ENCODE measurements at places on chromosomes 12 and 14. TPM values are rescaled to one million over a fixed set of nuclear protein-coding genes. Genes with fewer than 3 reads are reported as not detected.
A peak's percentile ranks its signal among the peaks of the same experiment; 100 is the strongest.

The FUT8 gene
- polyA plus RNA-seq, result 7.3 TPM

The ITGB7 gene
- 0.14 TPM for polyA plus RNA-seq

The OTOGL gene
- polyA plus RNA-seq, result not detected

The LYZ gene
- 1,560 TPM for polyA plus RNA-seq

The BICDL1 gene
- 5.4 TPM for polyA plus RNA-seq

The HCAR2 gene
- 5.6 TPM for polyA plus RNA-seq

The PLEKHG7 gene
- not detected for polyA plus RNA-seq

The ACSS3 gene
- polyA plus RNA-seq, result 68.6 TPM

The POTEM gene
- not detected for polyA plus RNA-seq

The CAPRIN2 gene
- 30.6 TPM for polyA plus RNA-seq

The TOMM20L gene
- polyA plus RNA-seq, result not detected

The PLCZ1 gene
- not detected for polyA plus RNA-seq

- no peak for DNase-seq
Observed at GRCh38 chr14:92677955-92678354, 70.5 kb downstream of the LGMN start.

GRCh38 chr12:46177025-46177424 is 91.8 kb downstream of the SLC38A1 start:
- DNase-seq, result no peak

DNA sequence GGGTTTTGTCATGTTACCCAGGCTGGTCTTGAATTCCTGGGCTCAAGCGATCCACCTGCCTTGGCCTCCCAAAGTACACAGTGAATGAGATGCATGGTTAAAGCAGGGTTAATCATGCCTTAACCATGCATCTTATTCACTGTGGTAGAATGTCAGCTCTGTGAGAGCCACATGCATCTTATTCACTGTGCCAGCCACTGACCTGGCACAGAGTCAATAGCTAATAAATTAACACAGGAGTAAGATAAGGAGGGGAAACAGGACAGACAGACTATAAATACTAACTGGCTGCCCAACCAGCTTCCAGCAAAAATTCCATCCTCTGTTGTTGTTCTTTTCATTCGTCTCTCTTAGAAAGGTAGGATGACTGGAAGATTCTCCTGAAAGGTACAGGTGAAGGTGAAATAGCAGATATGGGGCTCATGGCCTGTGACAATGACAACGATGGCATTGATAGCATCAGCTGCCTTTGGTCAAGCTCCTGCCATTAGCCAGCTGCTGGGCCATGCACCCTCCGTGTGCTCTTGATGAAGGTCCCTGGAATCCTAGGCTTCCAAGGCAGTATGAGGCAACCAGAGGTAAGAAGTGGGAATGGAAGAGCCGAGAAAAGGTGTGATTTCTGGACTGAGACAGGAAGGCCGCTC is 76.6 kb downstream of the ZNF664 start:
- DNase-seq, result no peak

DNA sequence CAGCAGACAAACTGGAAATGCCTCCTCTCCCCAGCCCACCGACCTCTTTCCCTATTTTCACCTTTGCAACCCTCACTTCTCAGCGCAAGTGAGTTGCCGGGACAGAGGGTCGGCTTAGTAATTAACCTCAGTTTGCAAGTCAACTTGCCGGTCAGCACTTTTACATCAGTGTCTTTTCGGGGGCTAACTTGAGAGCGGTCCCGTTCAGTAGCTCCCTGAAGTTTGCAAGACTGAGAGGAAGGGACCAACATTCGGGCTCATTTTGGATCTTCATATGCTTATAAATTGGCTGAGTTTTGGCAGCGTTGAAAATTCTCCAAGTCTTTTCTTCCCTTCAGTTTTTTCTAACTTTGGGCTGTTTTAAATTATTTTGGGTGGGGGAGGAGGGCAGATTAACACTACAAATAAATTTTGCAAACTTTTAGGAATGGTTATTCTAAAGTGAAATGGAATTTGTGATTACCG is 846 bp downstream of the BRMS1L start:
- DNase-seq, result no peak

DNA sequence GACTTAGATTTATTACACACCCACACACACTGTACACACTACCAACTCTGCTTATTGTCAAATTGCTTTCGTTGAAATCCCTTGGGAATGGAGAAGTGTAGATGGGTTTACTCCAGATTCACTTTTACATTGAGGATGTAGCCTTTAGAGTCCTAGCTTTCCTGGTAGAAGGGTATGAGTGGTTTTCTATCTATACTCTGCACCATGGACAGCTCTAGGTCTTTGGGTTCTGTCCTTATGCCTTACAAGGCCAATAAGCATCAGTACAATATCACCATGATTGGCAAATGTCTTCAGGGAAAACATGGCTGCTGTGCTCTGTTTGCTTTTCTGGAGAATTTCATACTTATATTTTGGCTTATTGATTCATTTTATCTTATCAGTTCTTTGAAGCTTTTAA is 1063.9 kb downstream of the SLC6A15 start:
- DNase-seq, result no peak

GRCh38 chr12:14260011-14260993 is 105.2 kb upstream of the ATF7IP start:
- DNase-seq, result peak; percentile 56

GRCh38 chr12:62888454-62889110 is 46.4 kb downstream of the PPM1H start:
- no peak for DNase-seq

GRCh38 chr12:105417732-105418131 is 87.2 kb downstream of the C12orf75 start:
- no peak for DNase-seq

DNA sequence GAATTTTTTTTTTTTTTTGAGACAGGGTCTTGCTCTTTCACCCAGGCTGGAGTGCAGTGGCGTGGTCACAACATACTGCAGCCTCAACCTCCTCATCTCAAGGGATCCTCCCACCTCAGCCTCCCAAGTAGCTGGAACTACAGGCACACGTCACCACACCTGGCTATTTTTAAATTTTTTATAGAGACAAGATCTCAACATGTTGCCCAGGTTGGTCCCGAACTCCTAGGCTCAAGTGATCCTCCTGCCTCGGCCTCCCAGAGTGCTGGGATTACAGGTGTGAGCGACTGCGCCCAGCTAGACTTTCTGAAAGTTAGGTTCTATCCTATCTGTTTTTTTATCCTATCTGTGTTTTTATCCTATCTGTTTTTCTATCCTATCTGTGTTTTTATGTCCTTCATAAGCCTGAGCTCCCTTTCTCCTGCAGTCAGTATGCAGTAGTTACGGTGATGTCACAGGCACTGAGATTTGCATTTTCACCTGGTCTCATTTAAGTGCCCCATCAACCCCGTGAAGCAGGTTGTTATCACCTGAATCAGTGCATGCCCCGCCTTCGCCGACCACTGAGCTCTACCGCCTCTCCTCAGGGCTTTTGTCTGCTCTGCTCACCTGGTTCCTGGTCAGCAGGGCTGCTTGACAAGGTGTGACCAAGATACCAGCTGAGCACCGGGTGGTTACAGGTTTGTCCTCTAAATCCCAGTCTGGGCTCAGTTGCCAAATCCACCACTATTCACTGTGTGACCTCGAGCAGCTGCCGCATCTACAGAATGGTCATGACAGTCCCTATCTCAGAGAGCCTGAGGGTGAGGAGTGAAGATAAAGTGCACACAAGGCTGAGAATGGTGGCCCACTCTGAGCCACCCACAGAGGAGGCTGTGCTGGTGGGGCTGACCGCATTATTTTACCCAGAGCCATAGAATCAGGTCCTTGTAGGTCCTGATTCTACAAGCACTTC is 33.1 kb downstream of the SYNDIG1L start:
- no peak for DNase-seq

GRCh38 chr14:106605548-106606448 is 1079.4 kb downstream of the TMEM121 start:
- peak; percentile 31 for DNase-seq

GRCh38 chr14:22520796-22521195 is 68.2 kb downstream of the DAD1 start:
- DNase-seq, result no peak

GRCh38 chr12:16552301-16552700 is 53.7 kb downstream of the LMO3 start:
- DNase-seq, result no peak

GRCh38 chr12:87120440-87120839 is 864.2 kb upstream of the MGAT4C start:
- peak; percentile 0 for DNase-seq

DNA sequence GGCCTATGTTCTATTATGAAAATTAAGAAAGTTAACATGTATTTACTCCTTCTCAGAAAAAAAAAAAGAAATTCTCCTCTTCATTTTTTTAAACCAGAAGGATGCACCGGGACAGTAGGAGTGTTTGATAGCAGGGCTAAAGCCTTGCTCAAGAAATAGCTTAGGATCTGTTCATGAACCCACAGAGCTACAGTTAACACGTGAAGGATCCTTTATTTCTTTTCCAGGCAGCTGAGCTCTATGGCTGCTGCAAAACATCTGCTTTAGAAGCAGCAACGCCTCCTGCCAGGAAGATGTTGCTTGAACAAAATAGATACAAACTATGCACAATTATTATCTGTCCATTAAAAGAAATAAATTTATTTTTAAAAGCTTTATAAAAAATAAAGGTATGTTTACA is 254.8 kb downstream of the PRKD1 start:
- DNase-seq, result no peak

DNA sequence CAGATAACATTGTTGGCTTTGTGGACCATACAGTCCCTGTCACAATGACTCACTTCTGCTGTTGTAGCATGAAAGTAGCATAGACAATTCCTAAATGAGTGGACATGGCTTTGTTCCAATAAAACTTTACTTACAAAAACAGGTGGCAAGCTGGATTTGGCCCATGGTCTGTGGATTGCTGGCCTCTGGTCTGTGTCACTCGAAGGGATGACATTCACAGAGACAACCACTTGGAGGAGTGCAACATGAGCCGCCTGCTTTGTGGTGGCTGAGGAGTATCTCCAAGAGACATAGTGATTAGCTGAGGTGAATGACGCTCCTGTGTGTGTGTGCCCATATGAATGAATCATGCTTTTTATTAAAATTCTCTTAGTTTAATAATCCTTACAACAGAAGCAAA is 81.3 kb upstream of the NRXN3 start:
- DNase-seq, result no peak

DNA sequence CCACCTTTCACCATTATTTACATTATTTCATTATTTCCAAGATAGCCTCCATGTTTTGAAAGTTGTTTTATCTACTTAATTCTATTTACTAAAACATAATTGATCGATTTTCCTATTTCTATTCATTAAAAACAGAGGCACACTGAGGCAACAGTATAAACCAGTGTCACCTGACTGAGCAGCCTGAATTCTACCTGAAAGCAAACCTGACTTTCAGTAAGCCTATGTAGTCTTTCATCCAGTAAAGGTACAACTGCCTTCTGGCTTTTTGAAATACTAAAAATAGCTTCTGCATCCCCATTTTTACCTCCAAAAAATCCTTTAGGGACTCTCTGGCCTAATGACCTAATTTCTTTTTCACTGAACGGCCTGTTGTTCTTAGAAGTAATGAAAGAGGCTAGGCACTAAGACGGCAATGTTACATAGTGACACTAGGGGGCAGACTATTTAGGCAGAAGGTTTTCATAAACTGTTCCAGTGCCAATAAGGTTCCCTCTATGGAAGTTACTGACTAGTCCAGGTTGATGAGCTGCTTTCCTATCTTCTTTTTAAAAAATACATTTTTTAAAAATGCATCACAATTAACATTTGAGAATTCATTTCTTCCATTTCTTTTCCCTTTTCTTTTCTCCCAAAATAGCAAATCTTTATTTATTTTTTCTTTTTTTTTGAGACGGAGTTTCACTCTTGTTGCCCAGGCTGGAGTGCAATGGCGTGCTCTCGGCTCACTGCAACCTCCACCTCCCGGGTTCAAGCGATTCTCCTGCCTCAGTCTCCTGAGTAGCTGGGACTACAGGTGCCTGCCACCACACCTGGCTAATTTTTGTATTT is 17.5 kb downstream of the ANAPC5 start:
- DNase-seq, result peak; percentile 58

DNA sequence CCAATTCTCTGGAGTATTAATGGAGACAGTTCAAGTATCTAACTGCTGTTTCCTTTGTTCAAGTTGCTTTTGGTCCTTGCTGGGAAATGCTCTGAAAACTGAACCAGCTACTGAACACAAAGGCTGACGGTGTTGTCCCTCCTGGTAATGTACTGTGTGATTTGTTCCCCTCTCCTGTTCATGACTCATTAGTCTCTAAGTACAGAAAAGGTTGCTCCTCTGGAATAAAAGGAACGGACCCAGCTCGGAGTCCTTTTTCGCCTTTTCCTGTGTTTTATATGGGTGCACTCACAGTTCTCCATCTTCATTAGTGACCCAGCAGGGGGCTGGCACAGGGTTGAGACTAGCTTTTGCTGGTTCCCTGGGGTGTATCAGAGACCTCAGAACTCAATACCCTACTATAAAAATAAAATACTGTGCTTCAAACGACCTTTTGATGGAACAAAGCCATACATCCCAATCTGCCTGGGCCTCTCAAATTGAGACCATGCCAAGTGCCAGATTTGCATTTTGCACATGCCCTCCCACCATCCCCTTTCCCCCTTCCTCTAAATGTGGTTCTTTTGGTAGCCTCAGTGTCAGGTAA is 269.7 kb downstream of the RAD51B start:
- no peak for DNase-seq

- DNase-seq, result no peak
Observed at GRCh38 chr12:18468246-18469075, 207.1 kb downstream of the PIK3C2G start.

GRCh38 chr12:82694970-82695369 is 8.3 kb downstream of the TMTC2 start:
- no peak for DNase-seq

DNA sequence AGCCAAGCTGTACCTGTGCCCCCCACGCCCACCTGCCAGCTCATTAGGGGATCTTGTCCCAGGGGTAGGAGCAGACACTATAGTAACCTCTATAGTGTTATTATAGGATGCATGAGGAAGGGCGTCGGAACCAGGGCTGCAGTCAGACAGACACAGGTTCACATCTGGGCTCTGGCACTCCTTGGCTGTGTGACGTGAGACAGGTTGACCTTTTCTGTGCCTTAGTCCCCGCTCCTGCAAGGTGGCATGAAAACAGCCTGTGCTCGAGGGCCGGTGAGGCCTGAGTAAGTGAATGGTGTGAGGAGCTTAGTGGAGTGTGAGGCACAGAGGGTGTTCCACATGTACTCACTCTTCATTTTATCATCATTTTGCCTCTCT is 19.0 kb downstream of the ASB2 start:
- no peak for DNase-seq

DNA sequence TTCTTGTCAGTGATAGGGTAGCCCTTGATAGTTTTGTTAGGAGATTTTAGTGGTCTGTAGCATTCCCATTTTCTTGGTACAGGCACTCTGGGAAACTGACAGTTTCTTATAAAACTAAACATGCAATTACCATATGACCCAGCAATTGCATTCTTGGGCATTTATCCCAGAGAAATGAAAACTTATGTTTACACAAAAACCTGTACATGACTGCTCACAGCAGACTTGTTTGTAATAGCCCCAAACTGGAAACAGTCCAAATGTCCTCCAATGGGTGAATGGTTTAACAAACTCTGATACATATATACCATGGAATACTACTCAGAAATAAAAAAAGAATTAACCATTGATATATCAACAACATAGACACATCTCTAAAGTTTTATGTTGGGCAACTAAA is 75.5 kb downstream of the BORCS5 start:
- no peak for DNase-seq

Measured in HepG2 (cell line).